ENCODE measurements at places on chromosomes 7 and 10.

DNA sequence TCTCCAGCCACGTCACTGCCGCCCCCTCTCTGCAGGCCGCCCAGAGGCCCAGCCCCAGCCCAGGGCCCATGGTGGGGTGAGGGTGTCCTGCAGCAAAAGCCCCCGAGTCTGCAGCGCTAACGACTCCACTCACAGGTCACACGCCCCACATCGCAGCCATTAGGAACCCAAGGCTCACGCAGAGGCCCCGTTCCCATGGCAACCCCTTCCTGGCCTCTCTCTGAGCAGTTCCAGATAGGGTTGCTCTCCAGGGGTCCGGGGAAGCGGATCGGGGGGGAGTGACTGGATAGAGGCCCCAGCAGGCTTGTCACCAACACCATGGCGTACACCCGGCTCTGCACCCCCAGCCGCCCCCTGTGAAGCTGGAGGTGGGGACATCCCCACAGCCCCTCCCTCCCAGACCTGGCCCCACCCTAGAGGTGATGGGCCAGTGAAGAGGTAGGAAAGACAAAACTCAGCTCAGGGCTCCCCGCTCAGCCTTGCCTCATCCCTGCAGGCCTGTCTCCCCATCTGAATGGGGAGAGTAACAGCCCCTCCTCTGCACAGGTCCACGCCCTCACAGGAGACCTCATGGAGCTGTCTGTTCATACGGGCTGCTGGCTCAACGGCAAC is 41.2 kb downstream of the TNRC18 start:
- no peak for DNase-seq

GRCh38 chr7:77216181-77216845 is 16.7 kb upstream of the FGL2 start:
- DNase-seq = no peak

- DNase-seq = no peak
These were observed 111.1 kb downstream of the RNF216 start for GRCh38 chr7:5670183-5670935.

DNA sequence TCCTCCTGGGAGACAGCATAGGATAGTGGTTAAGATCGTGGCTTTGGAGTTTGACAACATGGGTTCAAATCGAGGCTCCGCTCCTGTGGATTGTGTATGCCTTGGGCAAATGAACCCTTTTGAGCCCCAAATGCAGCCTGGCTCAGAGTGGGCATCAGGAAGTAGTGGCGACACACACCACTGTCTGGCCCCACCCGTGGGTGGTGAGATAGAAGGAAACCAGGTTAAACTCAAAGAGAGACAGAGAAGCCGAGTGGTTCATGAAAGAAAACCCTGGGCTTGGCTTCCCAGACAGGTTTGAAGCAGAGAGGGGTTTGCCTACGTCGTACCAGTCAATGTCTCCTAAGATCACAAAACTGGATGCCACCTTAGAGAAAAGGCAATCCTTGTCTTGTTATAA is 57.7 kb downstream of the PRTFDC1 start:
- DNase-seq = no peak

- no peak for DNase-seq
These were observed 9.0 kb upstream of the PRRT4 start for GRCh38 chr7:128370491-128370890.

GRCh38 chr7:151232917-151233701 is 826 bp downstream of the CHPF2 start:
- peak; percentile 40 for DNase-seq

GRCh38 chr7:32347244-32347828 is 142.8 kb downstream of the LSM5 start:
- no peak for DNase-seq

DNA sequence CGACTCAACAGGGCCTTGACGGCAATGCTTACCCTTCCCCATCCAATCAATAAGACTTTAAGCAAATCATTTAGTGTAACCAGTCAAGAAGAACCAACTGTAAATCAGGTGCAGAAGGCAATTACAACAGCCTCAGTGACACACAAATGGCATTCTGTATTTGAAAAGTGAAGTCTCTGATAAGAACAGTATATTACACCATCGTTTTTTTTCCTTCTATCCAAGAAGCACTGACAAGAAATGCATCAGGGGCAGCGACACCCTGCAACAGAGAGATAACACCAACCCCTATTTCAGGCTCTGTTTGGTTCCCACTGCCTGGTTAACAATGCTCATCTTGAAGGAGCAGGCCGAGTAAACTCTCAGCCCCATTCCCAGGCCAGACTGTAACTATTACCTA is 204.0 kb upstream of the AOAH start:
- DNase-seq = no peak

GRCh38 chr10:12048547-12048946 is 5.9 kb upstream of the UPF2 start:
- DNase-seq = no peak
